ENCODE measurements at places on chromosomes 3 and 15.

DNA sequence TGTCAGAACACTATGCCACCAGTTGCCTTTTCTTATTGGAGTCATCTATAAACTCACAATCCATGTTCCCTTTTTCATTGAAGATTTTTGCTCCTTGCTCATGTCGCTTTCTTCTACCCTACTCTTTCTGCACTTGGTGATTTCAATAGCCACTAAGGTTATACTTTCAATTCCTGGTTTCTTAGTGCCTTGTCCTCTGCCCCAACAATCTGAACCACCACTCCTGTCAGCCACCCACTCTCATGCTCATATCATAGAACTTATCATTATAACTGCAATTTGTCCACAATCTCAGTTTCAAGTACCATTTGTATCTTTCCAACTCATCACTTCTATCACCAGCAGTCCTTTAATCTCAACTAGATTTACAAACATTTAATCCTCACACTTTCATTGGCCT lies 10.0 kb upstream of the GRAMD1C start:
- DNase-seq: no peak

GRCh38 chr3:58570851-58571250 lies 6.3 kb downstream of the FAM107A start:
- DNase-seq: no peak

GRCh38 chr15:66047321-66048024 lies 178.2 kb downstream of the RAB11A start:
- DNase-seq: no peak

- DNase-seq: no peak
These were observed 3.0 kb upstream of the SLC28A1 start for GRCh38 chr15:84881520-84881830.

GRCh38 chr15:28099555-28100140 lies 533 bp upstream of the OCA2 start:
- no peak for DNase-seq

- DNase-seq: no peak
These were observed 241.5 kb upstream of the SATB1 start for GRCh38 chr3:18666655-18667054.

GRCh38 chr3:122931636-122932035 lies 95.9 kb downstream of the SEMA5B start:
- no peak for DNase-seq

GRCh38 chr15:43204016-43204901 lies 16.6 kb downstream of the EPB42 start:
- DNase-seq: peak; percentile 50

- DNase-seq: no peak
These were observed 643 bp upstream of the RNU5B-1 start for GRCh38 chr15:65303687-65304380.

GRCh38 chr3:14770591-14770990 lies 48.2 kb upstream of the FGD5 start:
- no peak for DNase-seq
